ENCODE measurements at places on chromosomes 2 and 18.

DNA sequence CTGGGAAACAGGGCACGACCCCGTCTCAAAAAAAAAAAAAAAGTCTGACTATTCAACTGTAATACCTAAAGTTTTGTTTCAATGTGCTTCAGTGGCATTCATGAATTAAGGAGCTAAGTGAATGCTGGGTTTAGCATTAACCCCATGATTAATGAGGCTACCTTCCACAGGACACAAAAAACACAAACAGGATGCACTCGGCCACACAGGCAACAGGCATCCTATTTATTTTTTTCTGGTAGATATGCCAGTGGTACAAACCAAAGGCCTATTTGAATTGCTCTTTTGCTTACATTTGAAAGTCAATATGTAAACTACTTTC lies 48.3 kb downstream of the CDH2 start:
- no peak for DNase-seq

DNA sequence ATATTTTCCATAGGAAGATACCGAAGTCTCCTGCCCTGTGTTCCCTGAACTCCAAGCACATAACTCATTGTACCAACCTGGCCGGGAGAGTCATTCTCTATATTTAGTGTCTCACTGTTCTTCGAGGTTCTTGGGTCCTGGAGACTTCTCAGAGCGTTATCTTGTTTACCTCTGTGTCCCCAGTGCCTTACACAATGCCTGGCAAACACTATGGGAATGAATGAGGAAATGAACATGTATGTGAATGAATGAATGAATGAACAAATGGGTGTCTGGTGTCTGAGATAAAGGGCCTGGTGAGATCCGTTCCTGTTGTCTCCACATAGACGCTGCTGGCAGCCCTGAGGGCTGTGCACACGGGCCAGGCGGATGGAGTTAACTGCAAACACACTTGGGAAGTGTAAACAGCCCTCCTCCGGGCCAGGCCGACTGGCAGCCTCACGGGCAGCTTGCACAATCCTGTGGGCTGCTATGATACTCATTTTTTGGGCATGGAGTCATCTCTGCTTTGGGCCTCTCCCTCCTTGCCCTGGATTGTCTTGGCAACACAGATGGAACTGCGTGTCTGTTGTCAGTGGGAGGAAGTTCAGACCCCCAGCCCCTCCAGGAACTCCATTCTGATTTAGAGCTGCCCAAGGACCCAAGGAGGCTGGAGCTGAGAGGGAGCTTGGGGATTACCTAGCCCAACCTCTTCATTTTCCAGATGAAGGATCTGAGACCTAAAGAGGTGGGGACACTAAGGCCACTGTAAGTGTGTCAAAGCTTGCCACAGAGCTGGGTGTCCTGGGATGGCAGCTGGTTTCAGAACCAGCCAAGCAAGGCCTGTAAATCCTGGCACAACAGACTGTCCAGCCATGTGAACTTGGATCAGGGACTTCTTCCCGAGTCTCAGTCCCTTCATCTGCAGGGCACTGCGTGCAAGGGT lies 124.4 kb downstream of the INHBB start:
- DNase-seq, result peak; percentile 81

- no peak for DNase-seq
Measured at GRCh38 chr2:233832869-233833311, 21.4 kb downstream of the HJURP start.

DNA sequence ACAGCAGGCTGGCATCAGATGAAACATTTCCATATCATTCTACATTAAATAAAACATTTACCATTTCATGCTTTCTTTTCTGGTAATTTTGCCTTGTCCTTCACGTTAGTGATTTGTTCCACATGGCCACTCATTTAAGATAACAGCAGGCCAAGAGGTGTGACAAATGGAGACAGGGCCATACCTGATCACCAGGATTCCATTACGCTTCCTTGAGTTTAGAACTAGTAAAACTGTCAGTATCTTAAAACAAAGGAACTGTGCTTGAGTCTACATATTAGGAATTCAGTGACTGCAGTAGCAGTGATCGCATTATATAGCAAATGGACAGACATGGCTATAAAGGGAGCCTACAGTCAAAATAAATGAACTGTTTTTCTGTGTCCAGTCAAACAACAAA lies 155.1 kb upstream of the FSHR start:
- no peak for DNase-seq

- no peak for DNase-seq
Measured at GRCh38 chr2:46003903-46004473, 293.2 kb upstream of the EPAS1 start.

- no peak for DNase-seq
Measured at GRCh38 chr18:22608847-22609246, 191.1 kb upstream of the CTAGE1 start.

DNA sequence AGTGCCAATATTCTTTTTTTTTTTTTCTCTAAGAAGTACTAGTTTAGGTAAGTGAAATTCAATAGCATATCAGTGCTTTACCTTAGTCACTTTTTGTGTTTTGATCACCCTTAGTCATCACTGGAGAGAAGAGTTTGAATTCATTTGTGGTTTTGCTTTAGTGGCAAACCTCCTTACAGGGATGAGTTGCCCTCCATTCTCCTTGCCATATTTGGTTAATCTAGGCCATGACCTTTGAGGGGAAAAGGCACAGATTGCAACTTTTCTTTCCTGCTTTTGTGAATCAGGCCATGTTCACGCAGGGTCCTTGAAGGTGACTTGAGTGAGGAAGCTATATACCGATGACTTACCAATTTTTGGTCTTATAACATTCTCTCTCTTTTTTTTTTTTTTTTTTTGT lies 34.4 kb downstream of the PLEKHA3 start:
- DNase-seq, result no peak

DNA sequence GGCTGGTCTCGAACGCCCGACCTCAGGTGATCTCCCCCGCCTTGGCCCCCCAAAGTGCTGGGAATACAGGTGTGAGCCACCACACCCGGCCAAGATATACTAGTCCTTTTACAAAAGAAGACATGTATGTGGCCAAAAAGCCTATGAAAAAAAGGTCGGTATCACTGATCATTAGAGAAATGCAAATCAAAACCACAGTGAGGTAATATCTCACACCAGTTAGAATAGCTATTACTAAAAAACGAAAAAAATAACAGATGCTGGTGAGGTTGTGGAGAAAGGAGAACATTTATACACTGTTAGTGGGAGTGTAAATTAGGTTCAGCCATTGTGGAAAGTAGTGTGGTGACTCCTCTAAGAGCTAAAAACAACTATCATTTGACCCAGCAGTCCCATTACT lies 26.4 kb downstream of the KLHL23 start:
- DNase-seq, result no peak

GRCh38 chr2:45860136-45861121 lies 209.0 kb downstream of the PRKCE start:
- DNase-seq, result no peak

GRCh38 chr18:79903071-79903635 lies 48.3 kb downstream of the SLC66A2 start:
- DNase-seq, result no peak

- no peak for DNase-seq
Measured at GRCh38 chr2:192559587-192559986, 364.9 kb upstream of the TMEFF2 start.

- no peak for DNase-seq
Measured at GRCh38 chr2:205762881-205763280, 80.6 kb downstream of the NRP2 start.

- no peak for DNase-seq
Measured at GRCh38 chr2:184294831-184295230, 303.5 kb upstream of the ZNF804A start.

DNA sequence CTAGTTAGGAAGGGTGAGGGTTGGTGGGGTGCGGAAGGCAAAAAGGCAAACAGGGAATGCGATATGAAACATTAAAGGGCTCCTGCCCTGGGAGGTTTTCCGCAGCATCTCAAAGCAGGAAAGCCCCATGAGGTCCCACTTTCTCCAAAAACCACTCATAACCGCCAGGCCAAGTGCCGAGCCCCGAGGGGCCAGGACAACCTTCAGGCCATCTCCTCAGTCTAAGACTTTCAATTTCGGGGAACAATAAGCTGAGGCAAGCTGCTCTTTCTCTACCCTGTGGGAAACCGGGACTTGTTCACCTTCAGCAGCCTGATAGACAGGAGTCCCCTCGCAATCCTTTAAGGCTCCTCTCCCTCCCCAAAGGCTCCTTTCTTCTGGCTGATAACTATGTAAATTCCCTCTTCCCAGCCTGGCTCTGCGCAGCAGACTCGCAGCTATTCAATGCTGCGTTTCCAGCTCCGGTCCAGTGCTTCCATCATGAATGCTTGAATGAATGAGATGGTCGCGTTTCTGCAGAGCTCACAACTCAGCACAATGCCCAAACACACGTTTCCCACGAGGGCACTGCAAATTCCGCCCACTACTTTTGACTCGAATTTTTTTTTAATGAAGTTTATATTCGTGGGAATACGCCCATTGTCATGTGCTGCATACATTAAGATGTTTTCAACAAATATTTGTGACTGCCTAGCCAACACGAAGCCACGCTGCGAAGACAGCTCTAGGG lies 1.4 kb downstream of the LAMA1 start:
- no peak for DNase-seq

DNA sequence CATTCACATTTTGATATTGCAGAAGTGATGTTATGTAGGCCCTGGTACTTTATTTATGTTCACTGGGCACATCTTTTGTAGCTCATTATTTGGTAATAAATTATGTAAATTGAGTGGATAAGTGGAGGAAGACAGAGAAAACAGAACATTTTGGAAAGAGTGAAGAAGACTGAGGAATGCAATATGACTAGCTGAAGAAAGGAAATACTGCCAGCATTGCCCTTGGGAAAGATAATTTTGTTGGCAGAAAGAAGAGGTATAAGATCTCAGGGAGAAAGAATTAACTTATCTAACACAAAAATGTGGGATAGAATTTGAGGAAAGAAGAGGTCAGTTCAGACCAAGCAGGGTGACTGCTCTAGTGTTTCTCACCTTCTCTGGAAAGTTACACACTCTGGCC lies 118.8 kb downstream of the TTC27 start:
- DNase-seq, result no peak

DNA sequence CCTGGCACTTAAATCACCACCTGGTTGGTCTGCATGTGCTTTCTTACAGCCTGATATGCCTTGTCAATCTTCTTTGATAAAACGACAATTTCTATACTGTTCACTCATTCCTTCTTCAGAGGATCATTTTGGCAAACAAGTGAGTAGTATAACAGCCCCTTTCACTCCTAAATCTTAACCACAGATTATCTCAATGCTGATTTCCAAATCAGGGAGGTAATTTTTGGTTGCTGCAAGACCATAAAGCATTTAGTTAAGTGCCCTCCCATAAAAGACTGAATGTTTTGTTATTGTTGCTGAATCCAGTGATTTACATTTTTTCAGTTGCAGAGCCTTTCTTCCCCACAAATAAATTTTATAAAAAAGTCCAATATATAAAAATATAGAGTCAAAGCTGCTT lies 129.2 kb upstream of the CYP26B1 start:
- no peak for DNase-seq

DNA sequence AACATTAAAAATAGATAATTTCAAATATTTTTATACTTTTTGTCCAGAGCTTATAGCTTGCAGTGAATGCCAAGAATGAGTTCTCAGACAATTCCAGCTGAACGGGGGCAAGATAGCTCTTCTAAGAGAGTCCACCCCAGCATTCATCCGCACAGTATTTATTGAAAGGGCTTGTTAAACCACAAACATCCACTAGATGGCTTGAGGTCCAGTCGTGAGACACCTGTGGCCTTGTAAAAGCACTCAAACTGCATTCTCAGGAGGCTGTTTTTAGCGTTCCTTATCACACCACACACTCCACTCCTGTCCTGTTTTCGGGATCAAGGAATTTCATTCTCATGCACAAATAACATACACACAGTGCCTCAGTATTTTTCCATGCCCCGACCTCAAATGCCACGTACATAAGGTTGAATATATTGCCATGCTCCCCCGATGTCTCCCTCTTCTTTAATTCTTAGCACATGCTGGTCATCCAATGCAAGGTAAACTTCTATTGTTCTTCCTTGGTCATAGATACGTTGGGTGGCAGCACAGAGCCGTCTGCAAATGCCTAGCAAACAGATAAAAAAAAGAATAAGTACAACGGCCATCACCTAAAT lies 47.4 kb downstream of the DNAJC10 start:
- DNase-seq, result no peak
